NCI-H2171 treated with DMSO at 0.1 percent for 48 hours (cell line): ENCODE measurements at places on chromosomes 12 and 14.

GRCh38 chr14:21087294-21088091 is 11.0 kb downstream of the ZNF219 start:
- DNase-seq: peak; percentile 75

GRCh38 chr14:30656190-30656632 is 34.1 kb downstream of the SCFD1 start:
- peak; percentile 30 for DNase-seq

GRCh38 chr12:19220205-19220604 is 90.7 kb downstream of the PLEKHA5 start:
- no peak for DNase-seq

DNA sequence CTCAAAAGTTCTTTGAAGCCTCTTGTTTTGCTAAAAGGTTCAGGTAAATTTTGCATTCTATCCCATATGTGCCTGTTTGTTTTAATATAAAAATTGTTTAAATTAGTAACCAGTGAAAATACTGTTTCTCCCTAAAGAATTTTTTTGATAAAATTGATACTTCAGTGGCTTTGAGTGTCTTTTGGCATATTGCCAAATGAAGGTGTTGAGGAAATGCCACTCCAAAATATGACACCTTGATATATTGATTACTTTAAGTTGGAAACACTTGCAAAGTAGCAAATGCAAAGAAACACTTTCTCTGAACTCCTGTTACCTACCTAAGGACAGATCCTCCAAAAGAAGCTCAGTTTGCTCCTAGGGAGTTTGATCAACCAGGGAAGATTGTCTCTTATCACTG is 8.4 kb downstream of the STYX start:
- no peak for DNase-seq
